Activated naive CD8-positive, alpha-beta T cell treated with anti-CD3 and anti-CD28 coated beads, Interleukin-2, amount 10 ng/mL, durations not matched to agents 7 days and 5 days (primary cell): ENCODE measurements at places on chromosomes 16 and 17. TPM values are rescaled to one million over a fixed set of nuclear protein-coding genes. Genes with fewer than 3 reads are reported as not detected.

- H3K27me3 ChIP-seq: no peaks in the 10 kb centered on the region
- peaks cover 12% of the 10 kb centered on the region for H3K4me1 ChIP-seq
- H3K36me3 ChIP-seq: peaks cover 43% of the 10 kb centered on the region
- no peak for DNase-seq
- H3K4me3 ChIP-seq: no peak overlapping the region
These were observed 292.5 kb downstream of the XYLT1 start for GRCh38 chr16:17177959-17178905.

- no peaks in the 10 kb centered on the region for H3K4me1 ChIP-seq
- no peak for DNase-seq
- peaks cover 4% of the 10 kb centered on the region for H3K27me3 ChIP-seq
- H3K4me3 ChIP-seq: no peak overlapping the region
These were observed 25.9 kb upstream of the EFCAB13 start for GRCh38 chr17:47297661-47298400.

GRCh38 chr16:87383505-87384161 lies at the start of gene FBXO31:
Gene FBXO31 (minus strand): TSS chr16:87383776. CDS start chr16:87383744, 32 bp downstream.
- peak within 1 kb of the TSS; percentile 93 for H3K4me3 ChIP-seq
- H3K36me3 ChIP-seq: peaks cover 2% of the 10 kb centered on the region
- DNase-seq: peak; percentile 96
- peaks cover 47% of the 10 kb centered on the region for H3K4me1 ChIP-seq

The PNMT gene
- total RNA-seq: not detected
